NCI-H510A (cell line): ENCODE measurements at places on chromosomes 7 and 10.

- no peak for DNase-seq
These were observed 238.1 kb upstream of the ZWINT start for GRCh38 chr10:56599201-56599600.

- DNase-seq: no peak
These were observed 740 bp downstream of the HTR7 start for GRCh38 chr10:90856964-90857634.

GRCh38 chr7:41910940-41911600 is 208.2 kb upstream of the INHBA start:
- no peak for DNase-seq

DNA sequence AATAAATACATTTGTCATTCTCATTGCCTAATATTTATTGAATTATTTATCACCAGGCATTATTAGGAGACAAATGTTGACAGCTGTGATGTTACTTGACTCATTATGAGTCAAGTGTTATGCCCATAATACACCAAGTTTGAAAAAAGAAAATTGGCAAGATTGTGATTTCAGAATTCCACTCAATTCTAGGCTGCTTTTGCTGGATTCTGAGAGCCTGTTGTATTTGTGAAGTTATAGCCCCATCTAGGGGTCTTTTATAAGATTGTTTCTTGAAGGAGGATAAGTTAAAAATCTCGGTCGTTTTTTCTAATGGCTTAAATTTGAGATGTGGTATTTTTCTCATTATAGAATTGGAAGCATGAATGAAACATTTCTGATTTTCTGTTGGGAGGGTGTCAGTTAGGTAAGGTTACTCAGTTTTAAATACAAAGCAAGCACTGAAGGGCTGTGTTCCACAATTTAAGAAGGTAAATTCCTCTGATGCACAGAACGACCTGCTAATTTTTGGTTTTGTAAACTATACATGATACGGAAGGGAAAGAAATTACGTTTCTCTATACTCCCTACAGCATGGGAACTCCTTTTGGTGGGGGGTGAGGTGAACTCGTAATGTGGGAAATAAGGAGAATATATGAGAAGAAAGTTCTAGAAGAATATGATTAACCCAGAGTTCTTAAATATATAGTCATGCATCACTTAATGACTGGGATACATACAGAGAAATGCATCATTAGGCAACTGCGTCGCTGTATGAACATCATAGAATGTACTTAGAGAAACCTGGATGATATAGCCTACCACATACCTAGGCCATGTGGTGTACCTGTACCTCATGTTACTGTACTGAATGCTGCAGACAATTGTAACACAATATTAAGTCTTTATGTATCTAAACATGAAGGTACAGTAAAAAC is 2.6 kb downstream of the STK31 start:
- DNase-seq: no peak

DNA sequence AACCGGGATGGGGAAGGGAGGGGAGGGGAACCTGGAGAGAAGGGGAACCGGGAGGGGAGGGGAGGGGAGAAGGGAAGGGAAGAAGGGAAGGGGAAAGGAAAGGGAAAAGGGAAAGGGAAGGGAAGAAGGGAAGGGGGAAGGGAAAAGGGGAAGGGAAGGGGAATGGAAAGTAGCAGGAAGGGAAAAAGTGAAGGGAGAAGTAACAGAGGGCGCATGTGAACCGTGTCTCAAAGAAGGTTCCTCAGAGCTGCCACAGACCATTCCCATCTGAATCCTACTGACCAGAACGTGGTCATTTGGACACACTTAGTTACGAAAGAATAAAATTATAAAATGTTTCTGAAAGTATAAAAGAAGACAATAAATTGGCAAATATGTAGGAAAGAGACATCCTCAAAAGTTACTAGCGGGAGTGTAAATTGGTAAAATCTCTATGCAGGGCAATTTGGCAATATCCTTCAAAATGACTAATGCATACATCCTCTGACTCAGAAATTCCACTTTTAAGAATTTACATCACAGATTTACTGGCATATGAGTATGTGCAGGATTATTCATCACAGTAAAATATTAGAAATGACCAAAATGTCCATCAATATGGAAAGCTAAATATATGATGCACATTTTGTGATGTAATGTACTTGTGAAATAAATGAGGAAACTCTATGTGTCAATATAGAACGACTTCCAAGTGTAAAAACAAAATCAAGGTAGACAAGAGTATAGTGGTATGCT is 12.9 kb downstream of the C10orf67 start:
- no peak for DNase-seq

DNA sequence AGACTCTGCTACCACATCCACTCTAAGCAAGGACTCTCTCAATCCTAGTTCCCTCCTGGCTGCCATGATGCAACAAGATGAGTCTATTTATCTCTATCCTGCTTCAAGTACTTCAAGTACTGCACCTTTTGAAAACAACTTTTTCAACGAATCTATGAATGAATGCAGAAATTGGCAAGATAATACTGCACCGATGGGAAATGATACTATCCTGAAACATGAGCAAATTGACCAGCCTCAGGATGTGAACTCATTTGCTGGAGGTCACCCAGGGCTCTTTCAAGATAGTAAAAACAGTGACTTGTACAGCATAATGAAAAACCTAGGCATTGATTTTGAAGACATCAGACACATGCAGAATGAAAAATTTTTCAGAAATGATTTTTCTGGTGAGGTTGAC is 40.7 kb downstream of the AHR start:
- no peak for DNase-seq

GRCh38 chr10:21363731-21364104 is 161.8 kb downstream of the SKIDA1 start:
- no peak for DNase-seq

GRCh38 chr10:5943536-5943935 is 33.8 kb downstream of the IL15RA start:
- no peak for DNase-seq

DNA sequence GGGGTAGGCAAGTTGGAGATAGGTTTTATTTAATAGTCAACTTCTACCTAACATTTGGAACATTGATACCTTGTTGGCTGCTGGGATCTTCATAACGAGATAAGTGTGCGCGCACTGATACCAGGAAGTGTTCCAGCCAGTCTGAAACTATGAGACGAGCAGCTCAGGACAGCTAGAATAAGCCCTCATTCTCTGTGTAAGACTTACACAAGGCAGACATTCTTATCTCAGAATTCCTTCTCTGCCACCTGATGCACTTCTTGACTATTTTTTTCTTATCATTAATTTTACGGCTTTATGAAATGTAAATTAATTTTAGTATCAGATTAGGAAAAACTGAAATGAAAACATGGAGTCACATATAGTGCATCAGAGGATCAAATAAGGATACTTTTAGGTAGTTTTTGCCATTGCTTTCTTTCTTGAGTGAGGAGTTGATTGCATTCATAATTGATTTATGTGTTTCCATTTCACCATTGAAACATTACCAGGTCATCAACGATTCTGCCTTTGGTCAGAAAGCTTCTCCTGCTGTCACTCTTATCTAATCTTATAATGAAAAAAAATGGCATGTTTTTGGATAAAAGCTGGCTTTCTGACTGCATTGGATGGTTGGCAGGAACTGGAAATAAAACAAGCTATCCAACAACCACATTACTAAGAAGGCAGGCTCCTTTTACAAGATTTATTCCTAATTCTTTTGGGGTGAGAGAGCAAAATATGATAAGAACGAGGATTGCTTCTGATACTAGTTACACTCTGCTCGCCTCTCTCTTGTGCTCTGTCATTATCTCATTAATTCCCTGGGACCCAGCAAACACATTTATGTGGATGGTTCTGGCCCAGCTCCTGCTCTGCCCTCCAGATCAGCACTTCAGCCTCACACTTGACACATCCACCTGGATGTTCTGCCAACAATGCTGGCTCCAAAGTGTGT is 40.4 kb upstream of the ABCB5 start:
- no peak for DNase-seq

- DNase-seq: no peak
These were observed 266 bp upstream of the MDFIC start for GRCh38 chr7:114921631-114922025.

DNA sequence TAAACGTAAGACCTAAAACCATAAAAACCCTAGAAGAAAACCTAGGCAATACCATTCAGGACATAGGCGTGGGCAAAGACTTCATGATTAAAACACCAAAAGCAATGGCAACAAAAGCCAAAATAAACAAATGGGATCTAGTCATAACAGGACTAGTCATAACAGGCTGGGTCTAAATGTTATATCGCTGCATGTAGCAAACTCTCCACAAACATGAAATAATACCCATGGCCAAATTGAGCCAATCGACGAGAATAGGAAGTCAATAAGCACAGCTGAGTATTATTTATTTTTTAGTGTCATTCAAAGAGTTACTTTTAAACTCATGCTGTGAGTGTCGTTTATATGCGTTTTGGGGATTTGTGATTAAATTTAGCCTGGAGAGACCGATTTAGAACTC is 225.1 kb downstream of the TFEC start:
- DNase-seq: no peak

DNA sequence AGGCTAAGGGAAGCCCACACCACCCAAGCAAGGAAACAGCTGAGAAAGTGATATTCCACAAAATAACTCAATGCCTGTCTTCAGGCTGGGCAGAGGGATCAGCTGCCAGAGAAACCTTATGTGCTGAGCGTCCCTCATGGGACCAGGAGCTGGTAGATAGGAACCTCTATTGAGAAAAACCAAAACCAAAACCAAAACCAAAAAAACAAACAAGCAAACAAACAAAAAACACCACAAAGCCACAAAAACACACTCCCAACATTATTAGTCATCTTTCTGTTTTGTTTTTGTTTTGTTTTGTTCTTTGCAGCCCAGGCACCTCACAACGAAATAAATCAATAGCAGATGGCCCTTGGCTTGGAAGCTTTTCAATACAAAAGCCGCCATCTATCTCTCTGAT is 760.8 kb upstream of the CELF2 start:
- DNase-seq: no peak

GRCh38 chr7:8985255-8985654 is 551.8 kb downstream of the NXPH1 start:
- DNase-seq: no peak

GRCh38 chr7:128459394-128459878 is 3.8 kb downstream of the HILPDA start:
- no peak for DNase-seq

DNA sequence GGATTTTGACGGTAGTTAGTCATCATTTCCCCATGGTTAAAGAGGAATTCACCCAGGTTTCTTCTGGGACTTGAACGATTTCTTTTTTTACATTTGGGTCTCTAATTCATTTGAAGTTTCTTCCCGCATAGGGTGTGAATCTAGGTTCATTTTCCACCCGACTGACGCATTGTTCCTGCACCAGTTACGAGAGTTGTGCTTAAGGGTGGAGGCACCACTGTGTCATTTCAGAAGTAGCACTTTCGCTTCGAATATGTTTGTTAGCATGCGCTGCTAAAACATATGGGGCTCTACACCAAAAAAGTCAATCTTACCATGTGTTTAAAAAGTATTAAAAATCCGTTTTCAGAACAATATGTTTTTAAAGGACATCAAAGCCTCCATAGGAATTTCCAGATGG is 140.3 kb downstream of the VIPR2 start:
- DNase-seq: no peak

DNA sequence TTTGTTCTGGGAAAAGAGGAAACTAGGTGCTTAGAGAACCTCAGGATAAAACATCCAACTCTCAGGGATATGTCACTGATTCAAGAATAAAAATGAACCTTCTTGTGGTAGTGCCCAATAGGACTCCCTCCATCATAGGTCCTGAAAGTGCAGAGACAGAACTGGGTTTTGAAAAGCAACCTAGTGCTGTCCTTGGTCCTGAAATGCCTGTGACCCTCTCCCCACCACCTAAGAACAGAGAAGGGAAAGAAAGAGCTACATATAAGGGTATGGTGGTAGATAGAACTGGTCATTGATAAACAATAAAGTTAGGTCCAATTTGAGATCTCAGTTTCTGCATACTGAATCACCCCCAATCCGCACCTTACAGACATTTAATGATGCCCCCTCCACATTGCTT is 953.3 kb downstream of the XPNPEP1 start:
- no peak for DNase-seq

DNA sequence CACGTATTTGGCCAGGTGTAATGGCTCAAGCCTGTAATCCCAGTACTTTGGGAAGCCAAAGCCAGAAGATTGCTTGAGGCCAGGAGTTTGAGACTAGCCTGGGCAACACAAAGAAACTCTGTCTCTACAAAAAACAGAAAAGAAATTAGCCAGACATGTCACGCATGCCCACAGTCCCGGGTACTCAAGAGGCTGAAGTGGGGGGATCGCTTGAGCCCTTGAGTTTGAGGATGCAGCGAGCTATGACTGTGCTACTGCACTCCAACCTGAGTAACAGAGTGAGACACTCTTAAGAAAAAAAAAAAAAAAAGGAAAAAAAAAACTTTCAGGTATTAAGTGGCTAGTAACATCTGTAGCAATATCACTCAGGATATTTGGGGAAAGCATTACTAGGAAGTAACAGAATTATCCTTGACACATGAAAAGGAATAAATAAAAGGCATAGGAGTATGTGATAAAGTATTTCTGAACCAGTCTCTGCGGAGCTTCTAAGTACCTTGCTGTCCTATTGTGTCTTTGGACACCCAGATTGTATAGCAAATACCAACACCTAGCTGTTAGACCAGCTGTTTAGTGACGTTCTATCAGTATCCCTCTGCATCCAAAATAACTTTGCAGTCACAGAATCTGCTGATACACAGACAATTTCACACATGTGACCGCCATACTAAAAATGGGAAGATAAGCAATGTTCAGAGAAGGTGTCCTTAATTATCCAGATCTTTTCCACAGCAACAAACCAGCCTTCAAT is 74.4 kb downstream of the CYTH3 start:
- no peak for DNase-seq

GRCh38 chr7:2622869-2623697 is 8.7 kb upstream of the TTYH3 start:
- no peak for DNase-seq

DNA sequence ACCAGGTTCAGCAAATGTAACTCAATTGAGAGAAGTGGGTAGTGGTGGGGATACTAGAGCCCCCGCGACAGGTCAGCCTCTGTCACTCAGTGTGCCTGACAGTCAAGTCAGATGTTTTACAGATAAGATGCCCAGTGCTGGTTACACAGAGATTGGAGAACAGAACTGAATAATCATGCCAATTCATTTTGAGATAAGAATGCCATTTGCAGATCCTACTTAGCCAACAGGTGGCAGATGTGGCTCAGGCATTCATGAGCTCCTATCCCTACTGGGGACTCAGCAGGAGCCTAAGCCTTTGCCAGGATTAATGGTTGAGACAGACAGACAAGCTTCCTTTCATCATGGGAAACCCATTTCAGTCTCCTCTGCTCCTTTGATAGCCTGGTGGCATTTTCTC is 137.8 kb downstream of the MAPK8 start:
- DNase-seq: no peak

DNA sequence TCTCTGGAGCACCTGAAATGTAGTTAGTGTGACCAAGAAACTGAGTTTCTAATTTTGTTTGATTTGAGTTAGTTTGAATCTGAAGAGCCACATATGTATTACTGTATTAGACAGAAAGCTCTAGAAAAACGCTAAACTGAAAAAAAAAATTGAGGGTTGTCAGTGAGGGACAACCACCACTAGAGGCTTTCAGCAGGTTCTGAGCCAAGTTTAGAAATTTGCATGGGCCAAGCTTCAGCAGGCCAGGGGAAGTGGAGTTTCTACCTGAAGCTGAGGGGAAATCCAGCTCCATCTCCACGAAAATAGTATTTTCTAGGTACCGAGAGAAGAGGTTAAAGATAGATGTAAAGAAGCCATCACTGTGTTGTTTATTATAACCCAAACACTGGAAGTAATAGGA is 77.9 kb upstream of the PLXNA4 start:
- DNase-seq: no peak

- no peak for DNase-seq
These were observed 1154.8 kb downstream of the GATA3 start for GRCh38 chr10:9209105-9209798.

- DNase-seq: no peak
These were observed 11.3 kb upstream of the SMURF1 start for GRCh38 chr7:99155211-99155610.
